Glutamatergic neuron (in vitro differentiated cells): ENCODE measurements at places on chromosomes 1 and 21.

DNA sequence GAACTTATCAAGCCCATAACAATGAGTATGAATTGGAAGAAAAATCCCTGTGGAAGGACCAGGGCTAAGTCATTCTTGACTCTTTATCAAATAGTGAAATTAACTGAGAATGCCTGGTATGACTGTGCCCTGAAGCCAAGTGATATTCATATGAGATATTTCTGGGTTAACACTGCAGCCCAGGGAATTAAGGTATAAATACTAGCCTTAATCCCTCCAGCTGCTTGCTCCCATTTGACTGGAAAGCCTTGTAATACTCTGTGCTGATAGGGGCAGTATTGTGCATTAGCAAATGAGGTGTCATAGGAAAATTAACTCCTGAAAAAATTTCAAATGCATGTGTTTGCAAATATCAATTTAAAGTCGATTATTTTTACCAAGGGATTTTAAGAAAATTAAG lies 568.8 kb downstream of the LMO4 start:
- no peaks in the 10 kb centered on the region for H3K36me3 ChIP-seq
- no peak for DNase-seq
- no peaks in the 10 kb centered on the region for H3K4me1 ChIP-seq
- no peak overlapping the region for H3K27ac ChIP-seq
- no peak overlapping the region for H3K4me3 ChIP-seq

- no peak for DNase-seq
- H3K4me3 ChIP-seq: no peak overlapping the region
- H3K27me3 ChIP-seq: peaks cover 2% of the 10 kb centered on the region
- peaks cover 5% of the 10 kb centered on the region for H3K4me1 ChIP-seq
- H3K27ac ChIP-seq: no peak overlapping the region
- no peaks in the 10 kb centered on the region for H3K36me3 ChIP-seq
Measured at GRCh38 chr1:72845981-72846380, 563.6 kb upstream of the NEGR1 start.

DNA sequence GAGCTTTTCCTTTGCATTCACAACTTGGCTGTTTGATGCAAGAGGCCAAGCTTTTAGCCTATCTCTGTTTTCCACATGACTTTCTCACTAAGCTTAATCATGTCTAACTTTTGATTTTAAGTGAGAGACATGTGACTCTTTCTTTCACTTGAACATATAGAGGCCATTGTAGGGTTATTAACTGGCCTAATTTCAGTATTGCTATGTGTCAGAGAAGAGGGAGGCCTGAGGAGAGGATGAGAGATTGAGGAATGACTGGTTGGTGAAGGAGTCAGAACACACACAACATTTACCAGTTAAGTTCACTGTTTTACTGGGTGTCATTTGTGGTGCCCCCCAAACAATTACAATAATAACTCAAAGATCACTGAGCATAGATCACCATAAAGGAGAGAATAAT lies 193.5 kb downstream of the CYYR1 start:
- H3K4me3 ChIP-seq: no peak overlapping the region
- H3K4me1 ChIP-seq: peaks cover 4% of the 10 kb centered on the region
- no peak overlapping the region for H3K27ac ChIP-seq
- H3K27me3 ChIP-seq: peaks cover 2% of the 10 kb centered on the region
- H3K36me3 ChIP-seq: no peaks in the 10 kb centered on the region

DNA sequence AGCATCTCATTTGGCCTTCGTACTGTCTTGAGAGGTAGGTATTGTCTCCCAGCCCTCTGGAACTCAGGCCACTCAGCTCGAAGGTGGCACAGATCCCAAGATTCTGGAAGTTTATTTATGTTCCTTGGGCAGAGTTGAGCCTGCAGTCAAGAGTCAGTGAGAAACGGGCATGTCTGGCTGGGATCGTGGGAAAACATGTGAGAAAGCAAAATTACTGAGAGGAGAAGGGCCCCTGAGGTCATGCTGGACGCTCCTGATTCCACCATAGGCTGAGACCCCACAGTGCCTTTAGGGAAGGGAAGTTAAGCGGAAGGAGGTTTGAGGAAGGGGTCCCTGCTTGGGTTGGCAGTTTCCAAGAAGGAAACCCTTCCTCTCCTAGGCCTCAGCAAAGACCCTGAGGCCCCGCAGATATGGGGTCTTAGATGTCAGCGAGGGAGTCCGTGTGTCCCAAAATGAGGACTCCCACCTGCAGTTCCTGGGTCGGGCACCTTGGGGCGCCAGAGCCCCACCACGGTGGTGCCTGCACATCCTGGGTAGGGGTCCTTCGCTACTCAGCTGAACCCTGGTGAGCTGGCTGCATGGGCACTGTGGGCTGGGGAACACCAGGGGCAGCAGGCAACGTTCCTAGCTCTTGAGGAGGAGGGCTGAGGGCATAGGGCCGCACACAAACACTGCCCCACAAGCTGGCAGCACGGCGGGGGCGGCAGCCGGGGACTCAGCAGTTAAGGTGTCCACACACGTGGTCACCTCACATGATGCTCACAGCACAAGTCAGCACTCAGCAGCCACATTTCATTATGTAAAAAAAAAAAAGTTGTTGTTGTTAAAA lies 12.3 kb upstream of the SEMA4A start:
- H3K36me3 ChIP-seq: no peaks in the 10 kb centered on the region
- H3K4me3 ChIP-seq: no peak overlapping the region
- peaks cover 1% of the 10 kb centered on the region for H3K4me1 ChIP-seq
- peak; percentile 88 for DNase-seq

DNA sequence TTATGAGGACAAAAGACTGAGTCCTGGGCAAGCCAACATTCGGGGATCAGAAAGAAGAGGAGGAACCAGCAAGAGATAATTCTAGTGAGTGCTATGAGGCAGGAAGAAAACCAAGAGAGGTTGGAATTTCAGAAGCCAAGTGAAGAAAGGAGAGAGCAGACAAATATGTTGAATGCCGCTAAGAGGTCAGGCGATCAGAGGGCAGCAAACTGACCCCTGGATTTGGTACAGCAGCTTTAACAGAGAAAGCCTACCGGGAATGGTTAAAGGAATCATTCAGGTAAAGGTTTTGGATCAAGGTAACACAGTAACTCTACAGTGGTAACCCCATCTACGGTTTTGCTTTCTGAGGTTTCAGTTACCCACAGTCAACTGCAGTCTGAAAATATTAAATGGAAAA lies 5.4 kb downstream of the CLCC1 start:
- H3K27me3 ChIP-seq: no peaks in the 10 kb centered on the region
- DNase-seq: no peak
- H3K4me1 ChIP-seq: peaks cover 9% of the 10 kb centered on the region
- peak overlapping the region; percentile 40 for H3K27ac ChIP-seq

DNA sequence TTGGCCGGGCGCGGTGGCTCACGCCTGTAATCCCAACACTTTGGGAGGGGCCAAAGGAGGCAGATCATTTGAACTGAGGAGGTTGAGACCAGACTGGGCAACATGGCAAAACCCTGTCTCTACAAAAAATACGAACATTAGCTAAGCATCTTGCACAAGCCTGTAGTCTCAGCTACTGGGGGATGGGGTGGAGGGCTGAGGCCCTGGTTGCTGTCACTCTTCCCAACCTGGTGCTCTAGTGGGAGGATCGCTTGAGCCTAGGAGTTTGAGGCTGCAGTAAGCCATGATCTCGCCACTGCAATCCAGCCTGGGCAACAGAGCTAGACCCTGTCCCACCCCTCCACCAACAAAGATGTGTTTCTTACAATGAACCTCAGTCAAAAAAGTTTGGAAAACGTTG lies 2.8 kb downstream of the PHGDH start:
- H3K4me3 ChIP-seq: peak overlapping the region; percentile 93
- peaks cover 33% of the 10 kb centered on the region for H3K4me1 ChIP-seq
- DNase-seq: no peak
- H3K36me3 ChIP-seq: no peaks in the 10 kb centered on the region

DNA sequence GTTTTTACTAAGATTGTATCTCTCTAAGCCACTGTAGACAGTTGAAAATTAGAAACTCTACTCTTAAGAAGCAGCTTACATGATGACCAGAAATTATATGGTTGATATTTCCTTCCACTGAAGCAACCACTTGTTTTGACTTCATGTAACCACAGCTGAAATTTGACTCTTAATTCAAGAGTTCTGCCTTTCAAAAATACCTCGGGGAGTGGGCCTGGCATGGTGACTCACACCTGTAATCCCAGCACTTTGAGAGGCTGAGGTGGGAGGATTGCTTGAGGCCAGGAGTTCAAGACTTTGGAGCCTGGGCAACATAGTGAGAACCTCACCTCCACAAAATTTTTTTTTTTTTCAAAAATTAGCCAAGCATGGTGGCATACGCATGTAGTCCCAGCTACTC lies 4.3 kb downstream of the AMPD1 start:
- no peak for DNase-seq
- H3K4me1 ChIP-seq: no peaks in the 10 kb centered on the region

DNA sequence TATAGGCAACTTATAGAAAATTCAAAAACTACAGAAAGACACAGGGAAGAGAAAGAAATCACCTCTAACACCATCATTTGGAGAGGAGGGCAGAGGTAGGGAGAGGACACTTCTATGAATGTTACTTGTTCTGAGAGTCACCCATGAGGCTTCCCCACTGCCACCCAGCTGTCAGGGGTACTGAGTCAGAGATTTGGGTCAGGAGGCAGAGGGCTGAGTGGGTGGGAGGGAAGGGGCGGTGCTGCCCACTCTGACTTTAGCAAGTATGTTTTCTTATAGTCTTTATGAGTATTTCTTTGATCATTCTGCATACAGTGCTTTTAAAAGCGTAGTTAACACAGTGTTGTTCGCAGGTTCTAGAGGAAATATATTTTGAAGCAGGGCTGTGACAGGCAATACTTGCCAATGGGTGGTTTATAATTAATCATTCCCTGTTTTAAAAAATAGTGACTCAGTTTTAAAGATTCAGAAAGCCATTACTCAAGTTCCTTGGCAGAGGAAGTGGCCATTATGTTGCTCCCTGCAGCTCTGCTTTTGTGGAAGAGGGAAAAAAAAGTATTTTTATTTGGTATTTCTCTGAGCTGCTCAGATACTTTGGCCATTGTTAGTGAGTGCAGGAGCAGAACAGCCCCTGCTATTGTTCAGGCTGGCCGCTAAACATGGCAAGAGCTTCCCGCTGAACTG lies 18.3 kb downstream of the IL6R start:
- peaks cover 4% of the 10 kb centered on the region for H3K4me1 ChIP-seq
- no peak overlapping the region for H3K4me3 ChIP-seq
- no peak overlapping the region for H3K27ac ChIP-seq
- peaks cover 2% of the 10 kb centered on the region for H3K27me3 ChIP-seq

GRCh38 chr1:30912913-30913652 lies 4.5 kb upstream of the SDC3 start:
- H3K27ac ChIP-seq: no peak overlapping the region
- no peak overlapping the region for H3K4me3 ChIP-seq

DNA sequence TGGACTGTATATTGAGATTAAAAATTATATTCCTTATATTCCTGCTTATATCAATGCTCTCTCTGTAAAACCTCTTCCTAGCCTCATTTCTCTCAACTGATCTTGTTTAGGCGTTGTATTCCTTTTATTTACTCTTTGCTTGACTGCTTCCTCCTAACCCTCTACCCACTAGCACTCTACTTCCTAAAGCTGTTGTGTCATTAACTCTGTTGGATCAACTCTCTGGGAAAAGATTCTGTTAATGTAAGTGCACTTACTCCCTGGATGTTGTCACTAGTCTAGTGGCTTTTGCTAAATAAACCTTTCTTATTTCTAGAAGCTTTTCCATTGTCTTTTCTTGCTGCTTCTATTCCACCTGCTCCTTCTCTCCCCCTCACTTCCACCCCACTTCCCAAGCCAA lies 6.5 kb downstream of the SPATA46 start:
- no peaks in the 10 kb centered on the region for H3K27me3 ChIP-seq
- peaks cover 7% of the 10 kb centered on the region for H3K4me1 ChIP-seq
- no peaks in the 10 kb centered on the region for H3K36me3 ChIP-seq
- DNase-seq: no peak

DNA sequence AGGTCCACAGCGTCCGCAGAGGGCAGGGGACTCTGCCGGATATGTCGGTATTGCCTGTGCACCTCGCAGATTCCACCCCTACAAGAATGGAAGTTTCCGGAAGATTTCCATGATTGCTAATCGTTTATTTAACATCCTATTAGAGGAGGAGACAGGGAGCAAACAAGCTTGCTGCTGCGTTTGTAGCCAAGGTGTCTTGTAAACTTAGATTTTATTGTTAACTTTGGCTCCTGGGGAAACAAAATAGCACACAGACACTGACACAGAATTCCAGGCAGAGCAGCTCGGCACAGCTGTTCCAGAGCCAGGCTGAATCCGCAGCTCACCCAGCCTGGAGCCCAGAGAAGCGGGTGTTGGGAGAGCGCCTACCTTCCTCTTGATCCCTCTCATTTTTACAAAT lies 75.7 kb downstream of the AJAP1 start:
- no peak overlapping the region for H3K4me3 ChIP-seq
- no peak for DNase-seq
- H3K27ac ChIP-seq: no peak overlapping the region
- peaks cover 8% of the 10 kb centered on the region for H3K36me3 ChIP-seq
- peaks cover 8% of the 10 kb centered on the region for H3K27me3 ChIP-seq
- H3K4me1 ChIP-seq: peaks cover 2% of the 10 kb centered on the region

DNA sequence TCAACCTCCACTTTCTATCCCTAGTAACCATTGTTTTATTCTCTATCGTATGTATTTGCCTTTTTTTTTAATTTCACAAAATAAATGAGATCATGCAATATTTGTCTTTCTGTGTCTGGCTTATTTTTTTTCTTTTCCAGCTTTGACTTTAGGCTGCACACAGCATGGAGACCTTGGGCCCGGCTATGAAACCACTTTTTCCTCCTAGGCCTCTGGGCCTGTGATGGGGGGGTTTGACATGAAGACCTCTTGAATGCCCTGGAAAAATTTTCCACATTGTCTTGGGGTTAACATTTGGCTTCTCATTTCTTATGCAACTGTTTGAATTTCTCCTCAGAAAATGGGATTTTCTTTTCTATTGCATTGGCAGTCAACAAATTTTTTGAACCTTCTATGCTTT lies 100.2 kb upstream of the BTG3 start:
- H3K4me3 ChIP-seq: no peak overlapping the region
- H3K36me3 ChIP-seq: peaks cover 4% of the 10 kb centered on the region
- peaks cover 4% of the 10 kb centered on the region for H3K27me3 ChIP-seq
- H3K27ac ChIP-seq: no peak overlapping the region
- H3K4me1 ChIP-seq: no peaks in the 10 kb centered on the region
- no peak for DNase-seq

DNA sequence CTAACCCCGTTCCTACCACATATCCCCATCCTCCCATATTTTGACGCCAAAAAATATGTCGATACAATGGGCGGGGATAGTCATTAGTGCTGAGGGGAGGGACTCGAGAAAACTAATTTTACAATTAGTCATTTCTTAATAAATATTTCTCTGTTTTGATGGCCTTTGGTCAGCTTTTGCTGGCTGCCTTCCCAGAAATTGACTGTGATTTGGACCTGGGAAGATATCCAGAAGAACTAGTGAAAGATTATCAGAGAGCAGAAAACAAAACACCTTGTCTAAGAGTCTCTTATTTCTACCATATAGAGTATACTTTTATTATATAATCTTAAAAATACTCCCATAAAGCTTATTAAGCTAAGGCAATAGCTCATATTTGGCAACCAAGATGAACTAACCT lies 247.6 kb downstream of the MRPL39 start:
- H3K27ac ChIP-seq: no peak overlapping the region
- no peak for DNase-seq
- no peaks in the 10 kb centered on the region for H3K4me1 ChIP-seq
- H3K27me3 ChIP-seq: no peaks in the 10 kb centered on the region
- no peak overlapping the region for H3K4me3 ChIP-seq

GRCh38 chr21:35995522-35996088 lies 64.7 kb downstream of the SETD4 start:
- H3K27ac ChIP-seq: no peak overlapping the region
- H3K36me3 ChIP-seq: no peaks in the 10 kb centered on the region
- H3K4me1 ChIP-seq: no peaks in the 10 kb centered on the region
- no peak for DNase-seq
- no peaks in the 10 kb centered on the region for H3K27me3 ChIP-seq

- no peaks in the 10 kb centered on the region for H3K4me1 ChIP-seq
- peaks cover 14% of the 10 kb centered on the region for H3K36me3 ChIP-seq
- no peaks in the 10 kb centered on the region for H3K27me3 ChIP-seq
- DNase-seq: no peak
- H3K27ac ChIP-seq: no peak overlapping the region
Measured at GRCh38 chr1:115242543-115242942, 95.5 kb downstream of the NGF start.
